Osteocyte (in vitro differentiated cells): ENCODE measurements at places on chromosomes 5 and 9. TPM values are rescaled to one million over a fixed set of nuclear protein-coding genes. Genes with fewer than 3 reads are reported as not detected.

The IRX1 gene
- 11.8 and 12.0 TPM in 2 replicates for total RNA-seq

The NR5A1 gene
- not detected in 2 replicates for total RNA-seq

- no peak for DNase-seq
- H3K4me1 ChIP-seq: peaks cover 32% of the 10 kb centered on the region
- no peaks in the 10 kb centered on the region for H3K36me3 ChIP-seq
- no peak overlapping the region for H3K4me3 ChIP-seq
- no peak overlapping the region for H3K27ac ChIP-seq
Observed at GRCh38 chr9:3659647-3660046, 133.8 kb upstream of the RFX3 start.

GRCh38 chr5:68287976-68288706 is 72.6 kb downstream of the PIK3R1 start:
- peaks cover 62% of the 10 kb centered on the region for H3K4me1 ChIP-seq
- peak; percentile 87 for DNase-seq
- peaks cover 11% of the 10 kb centered on the region for H3K36me3 ChIP-seq
- H3K27ac ChIP-seq: peak overlapping the region; percentile 89

GRCh38 chr5:174030286-174030685 is 15.2 kb upstream of the NSG2 start:
- H3K27me3 ChIP-seq: peaks cover 36% of the 10 kb centered on the region
- no peak overlapping the region for H3K27ac ChIP-seq

DNA sequence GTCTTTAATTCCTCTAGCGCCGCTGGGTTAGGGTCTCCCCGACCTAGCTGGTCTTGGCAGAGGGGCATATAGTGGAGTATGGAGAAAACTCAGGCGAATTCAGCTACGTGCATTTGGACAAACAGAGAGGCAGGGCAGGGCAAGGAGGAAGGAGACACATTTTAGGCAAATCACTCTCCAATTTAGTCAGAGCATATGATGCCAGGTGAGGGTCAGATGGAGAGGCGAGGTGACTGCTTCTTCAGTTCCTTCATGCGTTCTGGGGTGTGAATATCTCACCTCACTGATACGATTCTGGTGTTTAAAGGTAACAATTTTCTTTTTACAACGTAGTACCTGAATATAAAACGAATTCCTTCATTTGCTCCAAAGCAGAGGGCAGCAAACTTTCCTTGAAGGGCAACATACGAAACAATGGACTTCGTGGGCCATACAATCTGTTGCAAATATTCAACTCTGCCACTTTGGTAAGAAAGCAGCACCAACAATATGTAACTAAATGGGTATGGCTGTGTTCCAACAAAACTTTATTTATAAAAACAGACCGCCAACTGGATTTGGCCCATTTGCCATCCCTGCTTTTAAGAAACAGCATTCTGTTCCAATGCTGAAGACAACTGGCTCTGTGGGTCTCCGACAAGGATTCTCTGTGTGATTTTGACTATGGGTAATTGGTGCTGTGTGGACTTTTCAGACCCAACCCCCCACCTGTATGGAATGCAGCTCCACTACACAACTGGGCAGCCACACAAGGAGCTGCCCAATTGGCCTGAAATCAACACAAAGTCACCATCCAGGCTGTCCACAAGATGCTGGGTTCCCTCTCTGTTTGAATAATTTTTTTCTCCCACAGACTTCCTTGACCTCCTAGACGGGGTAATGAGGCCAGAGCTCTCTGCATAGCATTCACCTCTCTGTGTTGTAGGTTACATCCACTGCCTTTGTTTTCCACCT is 53.8 kb downstream of the RAPGEF1 start:
- peaks cover 38% of the 10 kb centered on the region for H3K4me1 ChIP-seq
- no peak for DNase-seq
- no peak overlapping the region for H3K4me3 ChIP-seq
- H3K27ac ChIP-seq: no peak overlapping the region

DNA sequence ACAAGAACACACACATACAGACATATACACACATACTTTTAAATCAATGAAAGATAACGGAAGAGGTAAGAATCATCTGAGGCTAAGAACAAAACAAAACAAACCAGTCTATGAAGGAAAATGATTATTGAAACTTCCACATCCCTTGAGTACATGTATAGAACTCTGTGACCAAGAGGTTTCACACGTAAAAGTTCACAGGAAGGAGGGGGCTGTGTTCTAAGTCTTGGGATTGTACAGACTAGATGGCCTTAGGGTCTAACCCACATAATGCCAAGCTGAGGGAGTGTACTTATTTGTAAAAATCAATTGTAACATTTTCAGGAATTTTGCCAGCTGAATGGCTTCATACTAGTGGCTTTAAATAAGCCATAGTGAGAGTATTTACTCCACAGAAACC is 144.4 kb upstream of the IFNE start:
- no peak for DNase-seq
- H3K36me3 ChIP-seq: no peaks in the 10 kb centered on the region
- no peaks in the 10 kb centered on the region for H3K4me1 ChIP-seq
- peaks cover 26% of the 10 kb centered on the region for H3K27me3 ChIP-seq

GRCh38 chr5:19745247-19745646 is 242.8 kb downstream of the CDH18 start:
- no peaks in the 10 kb centered on the region for H3K4me1 ChIP-seq
- peaks cover 2% of the 10 kb centered on the region for H3K27me3 ChIP-seq
- DNase-seq: no peak

DNA sequence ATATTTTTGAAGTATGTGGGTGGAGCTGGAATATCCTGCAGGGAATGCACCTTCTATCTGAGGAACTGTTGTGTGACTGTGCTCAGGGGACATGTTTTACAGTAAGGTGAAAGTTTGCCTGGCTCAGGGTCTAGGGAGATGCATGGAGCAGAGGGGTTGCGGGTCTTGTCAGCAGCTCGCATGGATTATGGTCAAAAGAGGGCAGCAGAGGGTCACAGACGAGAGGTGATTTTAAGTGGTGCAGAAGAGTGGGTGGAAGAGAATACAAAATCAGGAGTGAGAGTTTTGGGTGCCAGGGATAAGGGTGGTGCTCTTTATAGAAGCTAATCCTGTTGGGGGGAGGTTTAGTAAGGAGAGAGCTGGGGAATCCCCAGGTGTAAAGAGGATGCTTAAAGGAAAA is 53.5 kb upstream of the GRIN3A start:
- DNase-seq: no peak
- no peaks in the 10 kb centered on the region for H3K4me1 ChIP-seq
- no peaks in the 10 kb centered on the region for H3K36me3 ChIP-seq
- H3K4me3 ChIP-seq: no peak overlapping the region
- H3K27ac ChIP-seq: no peak overlapping the region
- H3K27me3 ChIP-seq: no peaks in the 10 kb centered on the region

The CD274 gene
- total RNA-seq: 0.31 and 0.43 TPM in 2 replicates

DNA sequence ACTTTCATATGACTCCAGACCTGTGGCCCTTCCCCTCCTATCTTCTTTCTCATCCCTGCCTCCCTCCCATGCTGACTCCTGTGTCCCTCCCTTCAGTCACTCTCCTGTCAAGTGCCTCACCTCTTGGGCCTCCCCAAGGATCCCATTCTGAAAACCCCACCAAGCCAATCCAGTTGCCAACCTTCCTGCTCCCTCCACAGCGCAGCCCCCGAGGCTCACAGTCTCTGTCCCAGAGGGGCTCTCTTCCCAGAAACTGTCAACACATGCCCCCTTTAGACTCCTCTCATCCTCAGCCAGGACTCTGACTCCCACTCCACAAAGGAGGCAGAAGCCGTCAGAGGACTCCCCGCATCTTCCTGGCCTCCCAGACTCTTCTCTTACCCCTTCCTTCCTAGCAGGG is 30.8 kb downstream of the ACSL6 start:
- H3K27me3 ChIP-seq: peaks cover 18% of the 10 kb centered on the region
- no peak overlapping the region for H3K27ac ChIP-seq
- no peaks in the 10 kb centered on the region for H3K36me3 ChIP-seq
- no peak for DNase-seq
- H3K4me3 ChIP-seq: no peak overlapping the region

DNA sequence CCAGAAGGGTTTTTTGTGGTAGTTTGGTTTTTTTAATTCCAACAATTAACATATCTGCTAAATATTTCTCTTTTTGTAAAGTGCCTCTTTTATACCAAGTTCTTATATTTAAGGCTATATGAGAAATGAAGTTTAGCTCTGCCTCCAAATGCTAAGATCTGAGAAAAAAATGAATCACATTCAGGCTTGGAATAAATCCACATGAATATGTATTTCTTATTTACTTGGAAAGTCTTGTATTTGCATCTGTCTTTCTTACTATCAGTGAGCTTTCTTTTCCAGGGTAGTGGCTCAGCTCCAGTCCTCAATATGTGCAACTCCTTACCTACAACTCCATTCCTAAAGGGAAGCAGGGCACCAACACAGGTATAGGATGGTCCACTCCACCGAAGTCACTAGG is 127.9 kb downstream of the GLIS3 start:
- no peak overlapping the region for H3K4me3 ChIP-seq
- no peak overlapping the region for H3K27ac ChIP-seq
- no peak for DNase-seq
- no peaks in the 10 kb centered on the region for H3K27me3 ChIP-seq
- peaks cover 20% of the 10 kb centered on the region for H3K4me1 ChIP-seq
- H3K36me3 ChIP-seq: no peaks in the 10 kb centered on the region

DNA sequence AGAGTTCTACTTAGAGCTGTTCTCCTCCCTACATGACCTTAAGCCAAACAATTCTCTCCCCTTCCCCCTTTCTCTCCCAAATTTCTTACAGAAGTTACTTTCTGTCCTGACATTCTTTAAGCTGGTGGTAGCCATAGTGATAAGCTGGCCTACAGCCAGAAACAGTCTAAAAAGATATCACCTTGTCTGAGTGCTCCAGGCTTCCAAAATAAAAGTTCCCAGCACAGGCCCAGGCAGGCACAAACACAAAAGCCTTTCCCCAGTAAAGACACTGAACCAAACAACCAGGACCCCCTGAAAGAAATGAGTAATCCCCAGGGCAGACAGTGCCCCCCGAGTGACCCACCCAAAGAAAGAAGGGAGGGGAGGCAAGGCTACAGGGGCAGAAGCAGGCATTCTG is 19.2 kb downstream of the SIL1 start:
- H3K36me3 ChIP-seq: no peaks in the 10 kb centered on the region
- peak overlapping the region; percentile 74 for H3K27ac ChIP-seq
- peaks cover 40% of the 10 kb centered on the region for H3K4me1 ChIP-seq
- no peak for DNase-seq
- H3K27me3 ChIP-seq: no peaks in the 10 kb centered on the region
- H3K4me3 ChIP-seq: no peak overlapping the region

DNA sequence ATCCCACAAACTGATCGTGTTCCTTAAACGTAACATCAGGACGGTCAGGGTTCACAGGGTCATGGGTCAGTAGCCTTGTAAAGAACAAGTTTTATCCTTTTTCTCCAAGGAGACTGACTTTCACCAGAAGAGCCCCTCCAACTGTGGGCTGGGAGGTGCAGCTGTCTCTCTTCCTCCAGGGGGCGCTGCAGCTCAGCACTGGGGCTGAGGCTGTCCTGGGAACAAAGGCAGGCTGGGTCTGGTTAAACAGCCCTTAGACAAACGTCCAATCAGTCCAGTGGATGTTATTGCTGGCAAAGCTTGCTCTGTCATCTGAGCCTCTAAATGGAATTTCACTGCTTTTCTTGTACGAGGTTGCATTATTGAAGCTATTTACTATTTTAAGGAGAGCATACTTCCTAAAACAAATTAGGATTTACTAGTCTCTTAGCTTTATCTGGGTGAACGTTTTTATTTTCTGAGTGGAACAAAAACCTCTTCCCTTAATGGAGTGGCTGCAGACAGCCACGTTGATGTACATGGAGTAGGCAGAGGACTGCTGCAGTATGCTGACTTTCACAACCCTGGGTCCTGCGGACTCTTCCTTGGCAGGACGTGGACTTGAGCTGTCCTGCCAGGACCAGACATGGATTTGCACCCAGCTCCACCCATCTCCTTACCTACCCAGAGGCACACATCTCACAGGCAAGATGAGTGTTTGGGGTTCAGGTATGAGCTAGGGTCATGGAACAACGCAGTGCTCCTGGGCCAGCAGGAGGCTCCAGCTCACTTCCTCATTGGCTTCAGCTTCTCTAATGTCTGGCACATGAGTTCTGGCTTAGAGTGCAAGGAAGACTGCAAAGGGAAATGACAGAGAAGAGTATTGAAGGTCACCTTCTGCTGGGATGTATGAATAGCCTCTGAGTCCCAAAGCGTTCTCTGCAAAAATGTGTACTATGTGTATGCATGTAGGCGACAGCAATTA is 7.8 kb downstream of the EXOSC2 start:
- H3K4me3 ChIP-seq: no peak overlapping the region
- H3K36me3 ChIP-seq: peaks cover 47% of the 10 kb centered on the region
- H3K27me3 ChIP-seq: no peaks in the 10 kb centered on the region
- H3K4me1 ChIP-seq: peaks cover 25% of the 10 kb centered on the region
- DNase-seq: peak; percentile 95

- peak overlapping the region; percentile 45 for H3K27ac ChIP-seq
- no peak overlapping the region for H3K4me3 ChIP-seq
- no peaks in the 10 kb centered on the region for H3K36me3 ChIP-seq
- DNase-seq: no peak
- H3K4me1 ChIP-seq: peaks cover 36% of the 10 kb centered on the region
Observed at GRCh38 chr5:143641549-143642355, 170.2 kb upstream of the HMHB1 start.

The FASTKD3 gene
- 5.8 and 7.0 TPM in 2 replicates for total RNA-seq

GRCh38 chr9:121309833-121310425 is 42.0 kb downstream of the GSN start:
- no peak overlapping the region for H3K27ac ChIP-seq
- no peak overlapping the region for H3K4me3 ChIP-seq
- H3K36me3 ChIP-seq: peaks cover 45% of the 10 kb centered on the region
- no peaks in the 10 kb centered on the region for H3K4me1 ChIP-seq
- no peaks in the 10 kb centered on the region for H3K27me3 ChIP-seq
- no peak for DNase-seq

GRCh38 chr5:115575167-115576070 is 26.9 kb downstream of the TICAM2 start:
- no peak overlapping the region for H3K4me3 ChIP-seq
- H3K27ac ChIP-seq: no peak overlapping the region
- DNase-seq: no peak
- H3K36me3 ChIP-seq: peaks cover 1% of the 10 kb centered on the region
- H3K27me3 ChIP-seq: no peaks in the 10 kb centered on the region

DNA sequence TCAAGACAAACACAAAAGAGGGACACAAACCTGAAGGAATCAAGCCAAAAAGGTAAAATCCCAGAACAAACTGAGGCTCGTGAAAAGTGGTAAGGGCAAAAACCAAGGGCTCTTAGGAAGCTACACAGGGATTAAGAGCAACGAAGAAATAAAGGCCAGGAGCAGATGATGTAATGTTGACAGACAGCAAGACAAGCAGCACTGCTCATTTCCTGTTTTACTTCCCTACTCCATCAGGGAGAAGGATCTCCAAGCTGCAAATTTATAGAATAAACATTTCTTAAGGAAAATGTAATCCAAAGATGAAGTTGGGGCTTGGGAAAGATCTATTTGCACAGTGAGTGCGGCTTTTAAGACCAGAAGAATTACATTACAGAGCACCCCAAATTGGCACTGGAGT is 182.3 kb upstream of the MAP1B start:
- H3K27me3 ChIP-seq: no peaks in the 10 kb centered on the region
- peaks cover 28% of the 10 kb centered on the region for H3K4me1 ChIP-seq
- no peak for DNase-seq
- H3K27ac ChIP-seq: peak overlapping the region; percentile 91
- H3K4me3 ChIP-seq: no peak overlapping the region

The SOWAHA gene
- total RNA-seq: not detected in 2 replicates
